ENCODE measurements at places on chromosomes 16 and 17. TPM values are rescaled to one million over a fixed set of nuclear protein-coding genes. Genes with fewer than 3 reads are reported as not detected.

DNA sequence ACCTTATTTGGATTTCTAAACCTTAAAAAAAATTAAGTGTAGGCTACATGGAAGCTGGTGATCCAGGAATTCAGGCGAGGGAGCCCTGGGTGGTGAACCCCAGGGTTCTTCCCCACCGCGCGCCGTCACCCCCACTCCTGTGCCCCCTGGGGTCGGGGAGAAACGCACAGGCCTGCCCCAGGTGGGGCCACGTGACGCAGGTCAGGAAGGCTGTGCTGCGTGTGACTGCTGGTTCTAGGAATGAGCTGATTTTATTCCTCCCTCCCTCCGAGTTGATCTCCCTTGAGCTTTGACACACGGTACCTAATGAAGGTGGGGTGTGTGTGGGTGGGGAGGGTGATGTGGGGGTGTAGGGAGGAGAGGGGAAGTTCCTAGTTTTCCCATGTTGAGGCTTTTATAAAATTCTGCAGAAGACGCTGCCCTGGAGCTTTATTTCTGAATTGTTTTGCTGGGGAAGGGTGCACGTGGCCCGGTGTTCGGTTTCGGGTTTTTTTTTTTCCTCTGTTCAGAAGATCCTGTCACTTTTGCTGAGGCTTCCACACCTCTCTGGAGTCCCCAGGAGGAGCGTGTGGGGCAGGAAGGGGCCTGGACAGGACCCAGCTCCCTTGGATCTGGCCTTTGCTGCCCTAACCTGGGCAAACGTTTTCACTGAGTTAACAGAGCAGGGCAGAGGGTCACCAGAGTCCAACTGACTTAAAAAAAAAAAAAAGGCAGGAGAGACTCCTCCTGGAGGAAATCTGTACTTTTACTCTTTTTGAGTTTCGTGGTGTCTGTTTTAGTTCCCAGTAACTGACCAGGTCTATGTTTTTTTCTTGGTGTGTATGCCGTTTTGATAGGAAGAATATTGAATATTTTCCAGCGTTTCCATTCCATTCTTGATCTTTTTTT lies 55.8 kb upstream of the GSE1 start:
- no peak for DNase-seq

GRCh38 chr17:68343976-68344375 lies 52.7 kb downstream of the ARSG start:
- no peak for DNase-seq

- DNase-seq = no peak
Observed at GRCh38 chr16:72301523-72302236, 129.7 kb upstream of the PMFBP1 start.

DNA sequence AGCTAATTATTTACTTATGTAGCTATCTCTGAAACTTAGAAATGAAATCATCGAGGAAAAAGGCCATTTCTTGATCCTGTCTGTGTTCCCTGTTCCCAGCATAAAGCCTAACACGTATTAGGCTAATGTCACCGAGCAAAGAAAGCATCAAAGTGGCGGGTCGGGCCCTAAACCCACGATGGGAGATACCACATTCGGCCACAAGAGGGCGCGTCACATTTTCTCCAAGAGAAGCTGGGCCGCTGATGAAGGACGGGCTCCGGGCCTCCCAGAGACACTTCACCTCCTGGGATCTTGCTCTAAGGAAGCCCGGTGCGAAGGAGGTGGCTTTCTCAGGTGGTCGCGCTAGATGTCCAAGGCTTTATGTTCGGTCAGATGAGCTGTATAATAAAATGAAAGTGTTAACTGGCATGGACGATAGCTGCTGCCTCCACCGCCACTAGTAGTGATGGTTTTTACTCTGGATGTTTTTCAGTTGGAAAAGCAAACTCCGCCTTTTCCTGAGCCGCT lies 853 bp upstream of the PDK2 start:
- DNase-seq = peak; percentile 95

DNA sequence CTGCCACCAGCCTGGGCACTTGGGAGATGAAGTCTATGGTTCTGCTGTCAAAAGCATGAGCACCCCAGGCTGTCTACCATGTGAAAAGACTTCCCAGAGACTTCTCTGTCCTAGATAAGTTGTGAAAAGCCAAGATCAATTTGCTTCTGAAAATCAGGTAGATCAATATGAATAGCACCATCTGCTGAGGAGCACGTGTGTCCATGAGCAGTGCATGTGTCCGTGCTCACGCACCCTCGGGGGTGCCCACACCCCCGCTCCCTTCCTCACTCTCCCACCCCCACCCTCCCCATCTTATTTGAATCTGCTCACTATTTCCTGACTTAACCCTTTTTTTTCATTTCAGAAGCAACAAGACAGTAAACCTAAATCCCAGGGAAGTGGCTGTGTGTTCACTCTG lies 238.3 kb upstream of the SDK2 start:
- DNase-seq = no peak

- no peak for DNase-seq
Observed at GRCh38 chr16:73756289-73757178, 540.1 kb upstream of the PSMD7 start.

DNA sequence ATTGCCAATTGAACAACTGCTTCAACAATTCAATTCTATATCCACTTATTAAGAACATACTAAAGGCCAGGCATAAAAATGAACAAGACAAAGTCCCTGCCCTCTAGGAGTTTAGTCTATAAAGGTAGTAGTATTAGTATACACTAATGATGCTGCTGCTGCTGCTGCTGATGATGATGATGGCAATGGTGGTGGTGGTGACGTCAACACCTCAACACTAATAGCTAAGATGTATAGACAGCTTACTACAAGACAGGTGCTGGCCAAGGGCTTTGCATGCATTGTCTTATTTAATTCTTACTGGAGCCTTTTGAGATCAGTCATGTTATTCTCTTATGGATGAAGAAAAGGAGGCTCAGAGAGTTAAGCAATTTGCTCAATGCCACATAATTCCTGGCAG lies 164.4 kb upstream of the ASIC2 start:
- no peak for DNase-seq

DNA sequence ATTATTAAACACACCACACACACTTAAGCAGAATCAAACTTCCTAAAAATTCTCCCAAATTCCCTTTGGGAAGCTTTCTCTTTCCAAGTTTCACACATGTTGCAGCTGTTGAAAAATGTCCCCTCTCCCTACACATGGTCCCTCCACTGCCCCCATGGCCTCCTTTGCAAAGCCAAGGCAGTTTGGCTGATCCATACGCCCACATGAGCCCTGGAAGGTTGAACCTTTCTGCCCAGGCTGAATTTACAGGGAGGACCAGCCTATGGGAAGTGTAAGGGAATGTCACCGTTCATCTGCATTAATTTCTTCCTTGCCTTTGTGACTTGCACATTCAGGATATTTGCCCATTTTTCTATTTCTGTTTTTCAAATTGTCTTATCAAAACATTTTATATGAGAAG lies 31.1 kb upstream of the SHISA6 start:
- no peak for DNase-seq

- DNase-seq = no peak
Observed at GRCh38 chr16:30051518-30051917, 14.0 kb upstream of the ALDOA start.

- peak; percentile 99 for DNase-seq
Observed at GRCh38 chr16:11915644-11916523, at the start of gene GSPT1. Gene GSPT1 (minus strand): TSS chr16:11915956. CDS start chr16:11915720, 236 bp downstream.

DNA sequence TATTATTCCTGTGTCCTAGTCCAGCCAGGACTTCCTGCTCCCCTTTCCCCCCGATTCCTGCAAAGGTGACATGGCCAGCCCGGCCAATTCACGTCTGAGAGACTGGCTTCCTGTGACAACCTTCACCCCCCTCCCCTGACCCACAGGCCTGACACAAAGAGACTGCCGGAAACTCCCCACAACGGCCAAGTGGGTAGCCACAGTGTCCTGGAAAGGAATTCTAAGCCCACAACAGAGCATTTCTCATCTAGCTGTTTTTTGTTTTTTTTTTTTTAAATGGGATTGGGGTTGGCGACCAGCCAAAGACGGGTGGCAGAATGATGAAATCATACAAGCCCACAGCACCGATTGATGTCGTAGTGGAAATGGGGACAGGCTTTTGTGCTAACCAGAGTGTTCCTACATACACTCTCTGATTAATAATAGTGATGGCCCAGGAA lies 2.8 kb upstream of the XAF1 start:
- no peak for DNase-seq

DNA sequence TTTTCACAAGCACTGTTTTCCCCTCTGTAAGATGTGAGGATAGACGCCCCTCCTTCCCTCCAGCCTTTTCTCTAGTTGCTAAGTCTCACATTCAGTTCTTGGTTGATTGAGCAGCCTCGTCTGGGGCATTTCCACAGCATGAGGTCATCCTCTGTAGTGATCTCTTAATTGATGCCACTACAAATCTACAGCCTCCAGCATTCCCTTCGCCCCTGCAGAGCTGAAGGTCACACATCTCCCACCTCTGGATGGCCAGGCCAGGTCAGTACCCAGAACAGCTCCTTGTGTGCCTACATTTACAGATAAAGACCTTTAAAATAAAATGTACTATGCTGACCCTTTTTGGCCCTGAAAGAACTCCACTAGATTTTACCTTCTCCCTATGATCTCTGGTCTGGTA lies 32.5 kb upstream of the CDH11 start:
- DNase-seq = no peak

DNA sequence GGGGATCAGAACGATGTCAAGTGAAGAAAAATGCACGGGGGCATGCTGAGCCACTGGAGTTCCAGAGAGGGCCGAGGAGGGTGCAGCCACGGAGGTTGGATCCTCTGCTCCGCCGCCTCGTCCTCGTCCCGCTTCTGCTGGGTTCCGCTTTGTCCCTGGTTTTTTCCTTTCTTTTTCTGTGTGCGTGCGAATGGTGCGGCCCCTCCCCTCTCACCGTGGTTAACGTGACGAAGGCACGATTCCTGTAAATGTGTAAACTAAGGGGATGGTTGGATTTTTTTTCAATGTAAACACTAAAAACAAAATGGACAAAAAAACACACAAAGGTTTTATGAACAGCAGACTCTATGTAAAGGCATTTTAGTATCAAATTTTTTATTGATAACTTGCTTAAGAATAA lies 46.7 kb downstream of the ACTG1 start:
- DNase-seq = no peak

- DNase-seq = no peak
Observed at GRCh38 chr17:82239401-82239925, 10.6 kb downstream of the SLC16A3 start.

DNA sequence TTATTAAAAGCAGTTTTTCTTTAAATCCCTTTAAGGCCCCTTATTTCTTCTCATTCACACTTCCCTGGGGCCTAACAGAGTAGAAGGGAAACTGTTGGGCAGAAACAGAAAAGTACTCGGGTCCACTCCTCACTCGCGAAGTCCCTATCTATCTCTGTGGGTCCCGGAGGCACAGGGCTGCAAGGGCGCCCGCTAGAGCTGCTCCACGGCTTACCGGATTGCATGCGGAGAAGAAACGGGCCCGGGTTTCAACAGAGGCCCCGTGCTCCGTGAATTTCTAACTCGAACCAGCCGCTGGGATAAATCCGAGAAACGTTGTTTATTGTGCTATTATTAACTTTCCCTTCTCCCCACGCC lies 4.3 kb downstream of the CBLN1 start:
- DNase-seq = no peak

- no peak for DNase-seq
Observed at GRCh38 chr17:45287526-45288500, 25.9 kb upstream of the SPATA32 start.

DNA sequence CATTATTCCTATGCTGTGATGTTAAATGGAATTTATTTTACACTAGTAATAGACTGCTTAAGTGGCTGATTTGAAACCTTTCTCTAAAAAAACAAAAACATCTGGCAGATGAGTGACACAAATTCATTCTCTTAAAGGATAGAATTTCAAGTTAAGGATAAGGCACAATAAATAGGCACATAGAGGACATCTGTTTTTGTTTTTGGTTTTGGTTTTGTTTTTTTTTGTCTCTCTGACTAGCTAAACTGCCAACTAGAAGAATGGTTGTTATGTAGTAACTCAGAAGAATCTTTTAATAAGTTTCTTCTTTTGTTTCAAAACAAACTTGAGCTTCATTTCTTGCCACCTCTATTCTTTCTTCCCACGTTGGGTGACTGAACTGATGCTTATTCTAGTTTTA lies 5.1 kb upstream of the VPS4A start:
- DNase-seq = no peak

GRCh38 chr17:69350911-69351310 lies 24.0 kb upstream of the ABCA5 start:
- no peak for DNase-seq

DNA sequence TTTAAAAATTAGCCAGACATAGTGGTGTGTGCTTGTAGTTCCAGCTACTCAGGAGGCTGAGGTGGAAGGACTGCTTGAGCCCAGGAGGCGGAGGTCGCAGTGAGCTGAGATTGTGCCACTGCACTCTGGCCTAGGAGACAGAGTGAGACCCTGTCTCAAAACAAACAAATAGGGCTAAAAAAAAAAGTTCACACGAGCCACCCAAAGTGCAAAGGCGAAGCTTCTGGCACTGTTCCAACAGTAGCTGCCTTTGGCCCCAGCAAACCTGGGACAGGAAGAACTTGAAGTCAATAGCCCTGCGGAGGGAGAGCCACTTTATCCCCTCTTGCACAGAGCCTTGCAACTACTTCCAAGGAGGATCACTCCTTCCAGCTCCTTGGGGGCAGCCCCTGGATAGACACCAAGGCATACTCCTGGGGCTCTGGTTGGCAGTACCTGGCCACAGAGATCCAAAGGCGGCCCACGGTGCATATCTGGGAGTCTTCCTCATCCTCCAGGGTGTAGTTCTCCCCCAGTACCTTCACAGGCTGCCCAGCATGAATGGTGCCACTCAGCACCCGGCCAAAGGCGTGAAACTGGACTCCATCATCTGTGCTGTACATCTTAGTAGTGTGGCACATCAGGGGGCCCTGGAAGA lies 14.7 kb downstream of the HIGD1B start:
- no peak for DNase-seq

DNA sequence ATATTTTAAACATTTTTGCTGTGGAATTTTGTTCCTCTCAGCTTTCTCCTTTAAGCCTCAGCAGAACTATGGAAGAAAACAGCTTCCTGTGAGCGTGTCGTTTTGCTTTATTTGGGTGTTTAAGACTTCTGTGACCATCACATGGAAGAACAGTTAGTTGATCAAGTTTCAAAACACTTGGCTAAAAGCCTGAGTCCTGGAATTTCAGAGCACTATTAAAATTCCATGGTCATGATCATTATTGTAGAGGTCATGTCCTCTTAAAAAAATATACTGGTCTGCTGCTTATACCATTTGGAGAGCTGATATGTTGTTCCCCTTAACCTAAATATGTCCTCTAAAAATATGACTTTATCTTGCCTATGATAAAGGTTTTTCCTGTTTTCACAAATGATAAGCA lies 12.6 kb upstream of the CDR2 start:
- DNase-seq = no peak

GRCh38 chr16:49399594-49400364 lies 26.2 kb downstream of the C16orf78 start:
- DNase-seq = peak; percentile 21

SMCR8 gene
- 21.2 TPM for total RNA-seq

EVPL gene
- not detected for total RNA-seq

ASB16 gene
- not detected for total RNA-seq

ZKSCAN2 gene
- total RNA-seq = 9.1 TPM

SOX9 gene
- 1.9 TPM for total RNA-seq

KRTAP4-4 gene
- total RNA-seq = not detected

ALDH3A1 gene
- 1.6 TPM for total RNA-seq

SLC6A2 gene
- total RNA-seq = not detected

KRTAP9-3 gene
- total RNA-seq = not detected

GLP2R gene
- total RNA-seq = 2.0 TPM

P4HB gene
- total RNA-seq = 792 TPM

CIAPIN1 gene
- 52.2 TPM for total RNA-seq

MPO gene
- not detected for total RNA-seq
